ENCODE measurements at places on chromosomes 6 and 20.
A peak's percentile ranks its signal among the peaks of the same experiment; 100 is the strongest.

GRCh38 chr20:5691918-5692618, 58.1 kb upstream of the SHLD1 start:
- no peak for DNase-seq

GRCh38 chr6:116764961-116765841, at the start of gene FAM162B:
Gene FAM162B, minus strand, starts transcription at chr6:116765719. Its CDS starts 143 bp downstream, at chr6:116765576.
- DNase-seq, result no peak

- no peak for DNase-seq
These were observed 8.4 kb downstream of the CCDC167 start for GRCh38 chr6:37491171-37491829.

DNA sequence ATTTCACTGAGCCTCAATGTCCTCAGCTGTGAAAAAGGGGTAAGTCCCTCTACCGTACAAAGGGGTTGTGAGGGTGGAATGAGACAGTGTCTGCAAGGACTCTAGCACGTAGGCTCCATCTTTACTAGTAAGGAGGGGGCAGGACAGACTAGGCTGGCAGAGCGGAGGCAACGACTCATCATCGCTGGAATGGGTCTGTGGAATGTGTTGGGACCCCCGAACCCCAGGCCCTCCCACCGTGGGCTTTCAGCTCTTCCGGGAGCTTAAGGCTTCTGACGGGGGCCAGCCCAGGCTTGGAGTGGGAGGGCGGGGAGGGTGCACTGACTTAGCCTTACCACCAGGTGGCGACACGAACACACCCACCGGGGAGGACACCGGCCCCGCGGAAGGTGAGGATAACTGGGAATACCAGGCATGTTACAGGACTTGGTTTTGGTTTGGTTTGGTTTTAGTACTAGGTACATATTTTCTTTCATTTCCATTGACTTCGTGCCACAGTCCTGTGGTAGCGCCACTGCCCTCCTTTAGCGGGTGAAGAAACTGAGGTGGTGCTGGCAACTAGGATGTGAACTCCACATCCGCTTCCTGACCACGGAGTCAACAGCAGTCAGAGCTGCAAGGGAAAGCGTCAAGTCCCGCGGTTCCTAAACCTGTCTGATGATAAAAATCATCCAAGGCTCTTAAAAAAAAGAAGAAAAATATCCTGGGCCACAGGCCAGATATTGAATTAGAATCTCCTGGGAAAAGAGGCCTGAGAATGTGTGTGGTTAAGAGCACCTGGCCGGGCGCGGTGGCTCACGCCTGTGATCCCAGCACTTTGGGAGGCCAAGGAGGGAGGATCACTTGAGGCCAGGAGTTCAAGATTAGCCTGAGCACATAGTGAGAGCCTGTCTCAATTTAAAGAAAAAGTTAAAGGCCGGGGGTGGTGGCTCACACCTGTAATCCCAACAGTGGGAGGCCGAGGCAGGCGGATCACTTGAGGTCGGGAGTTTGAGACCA, 10.3 kb upstream of the TULP1 start:
- DNase-seq, result peak; percentile 63

DNA sequence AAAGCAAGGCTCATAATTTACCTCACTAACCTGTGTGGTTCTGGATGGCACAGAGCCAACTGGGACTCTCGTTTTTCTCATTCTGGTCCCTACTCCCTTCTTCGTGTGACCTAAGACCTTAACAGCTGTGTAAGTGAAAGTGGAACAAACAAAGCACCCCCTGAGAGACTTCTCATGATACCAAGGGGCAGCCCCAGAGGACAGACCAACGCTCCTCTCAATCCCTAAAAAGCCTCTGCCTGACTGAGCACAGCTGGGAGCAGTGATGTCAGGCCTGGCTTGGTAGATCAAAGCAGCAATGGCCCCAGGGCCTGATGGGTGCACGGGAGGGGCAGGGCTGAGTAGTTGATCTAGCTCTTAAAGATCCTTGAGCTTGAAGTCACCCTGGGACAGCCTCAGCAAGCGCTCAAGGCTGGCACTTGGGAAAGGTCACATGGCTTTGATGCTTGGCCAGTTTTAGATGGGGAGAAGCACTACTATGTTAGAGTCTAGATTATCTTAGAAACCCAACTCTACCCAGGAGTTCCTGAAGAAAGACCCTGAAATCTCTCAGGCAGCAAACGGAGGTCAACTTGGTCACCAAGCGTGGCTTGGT, 16.2 kb upstream of the TGM2 start:
- no peak for DNase-seq

DNA sequence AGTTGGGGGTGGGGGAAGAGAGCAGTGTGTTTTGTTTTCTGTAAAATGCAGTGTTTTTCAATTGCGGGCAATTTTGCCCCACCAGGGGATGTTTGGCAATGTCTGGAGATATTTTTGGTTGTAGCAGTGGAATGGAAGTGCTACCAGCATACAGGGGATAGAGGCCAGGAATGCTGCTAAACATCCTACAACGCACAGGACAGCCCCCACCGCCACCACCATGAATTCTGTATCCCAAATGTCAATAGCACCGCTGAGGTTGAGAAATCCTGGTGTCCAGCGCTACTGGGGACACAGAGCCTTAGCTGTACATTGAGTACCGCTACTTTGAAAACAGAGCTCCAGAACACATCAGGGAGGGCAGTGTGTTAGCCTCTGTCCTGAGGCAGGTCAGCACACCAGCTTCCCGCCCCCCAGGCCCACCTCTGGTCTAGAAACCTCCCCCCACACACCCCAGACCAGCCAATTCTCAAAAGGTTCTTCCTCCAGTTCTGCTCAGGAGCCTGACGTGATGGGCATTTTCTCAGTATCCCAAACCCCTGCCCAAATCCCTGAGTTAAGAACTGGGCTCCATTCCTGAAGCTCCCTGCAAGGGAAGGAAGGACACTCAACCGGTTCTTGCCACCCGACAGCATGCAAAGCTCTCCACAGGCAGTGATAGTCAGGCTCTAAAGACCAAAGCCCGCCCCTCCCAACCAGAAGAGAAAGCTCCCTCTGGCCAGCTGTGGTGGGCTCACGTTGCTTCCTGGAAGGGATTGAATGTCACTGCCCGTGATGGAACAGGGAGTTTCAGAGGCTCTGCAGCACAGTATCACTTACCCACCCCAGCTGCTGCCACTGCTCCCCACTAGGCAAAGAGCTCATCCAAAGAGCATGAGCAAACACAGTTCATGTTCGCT, 321.5 kb upstream of the JARID2 start:
- DNase-seq, result no peak

DNA sequence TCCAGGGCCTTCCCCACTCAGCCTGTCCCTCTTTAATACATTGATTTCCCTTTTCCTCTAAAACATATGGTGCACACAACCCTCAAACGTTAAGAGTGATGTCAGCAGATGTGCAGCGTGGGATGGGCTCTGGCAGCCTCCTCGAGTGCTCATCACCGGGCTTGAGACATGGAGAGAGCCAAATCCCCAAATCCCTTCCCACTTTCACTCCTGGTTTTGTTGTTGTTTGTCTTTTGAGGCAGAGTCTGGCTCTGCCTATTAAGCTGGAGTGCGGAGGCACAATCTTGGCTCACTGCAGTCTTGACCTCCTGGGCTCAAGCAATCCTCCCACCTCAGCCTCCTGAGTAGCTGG, 5.8 kb upstream of the PLTP start:
- DNase-seq, result no peak

GRCh38 chr20:44572551-44573500, 9.6 kb upstream of the PKIG start:
- no peak for DNase-seq

- no peak for DNase-seq
These were observed 251.9 kb downstream of the EPM2A start for GRCh38 chr6:145483191-145483996.

- no peak for DNase-seq
These were observed 27.1 kb downstream of the COL20A1 start for GRCh38 chr20:63320041-63320511.

- DNase-seq, result peak; percentile 61
These were observed 103.2 kb upstream of the DUSP22 start for GRCh38 chr6:188821-189655.

- no peak for DNase-seq
These were observed 54.3 kb downstream of the SLC23A2 start for GRCh38 chr20:4946986-4947385.

GRCh38 chr6:3723966-3724365, 27.5 kb downstream of the PXDC1 start:
- DNase-seq, result no peak

GRCh38 chr20:17538517-17539170, 7.5 kb upstream of the BFSP1 start:
- no peak for DNase-seq

GRCh38 chr6:11585426-11586016, 48.0 kb downstream of the TMEM170B start:
- DNase-seq, result no peak

DNA sequence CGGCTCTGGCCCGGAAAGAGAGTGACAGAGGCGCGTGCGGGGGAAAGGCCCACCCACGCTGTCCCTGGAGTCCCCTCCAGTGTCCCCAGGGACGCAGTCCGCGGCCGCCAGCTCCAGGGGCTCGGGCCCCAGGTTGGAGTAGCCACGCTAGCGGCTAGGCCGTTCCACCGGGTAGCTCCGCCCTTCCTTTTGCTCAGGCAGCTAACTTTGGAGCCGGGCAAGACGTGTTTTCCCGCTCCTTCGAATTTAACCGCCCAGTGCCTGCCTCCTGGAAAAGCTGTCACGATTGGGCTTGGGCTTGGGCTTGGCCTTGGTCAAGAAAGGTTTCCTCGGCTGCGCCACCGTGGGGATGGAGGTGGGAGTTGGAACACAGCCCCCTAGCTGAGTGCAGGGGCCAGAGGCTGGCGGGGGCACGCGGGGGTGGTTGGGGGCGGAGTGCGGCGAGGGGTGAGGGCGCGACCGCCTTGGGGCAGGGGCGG, 4.7 kb downstream of the LINC00237 start:
- DNase-seq, result no peak

DNA sequence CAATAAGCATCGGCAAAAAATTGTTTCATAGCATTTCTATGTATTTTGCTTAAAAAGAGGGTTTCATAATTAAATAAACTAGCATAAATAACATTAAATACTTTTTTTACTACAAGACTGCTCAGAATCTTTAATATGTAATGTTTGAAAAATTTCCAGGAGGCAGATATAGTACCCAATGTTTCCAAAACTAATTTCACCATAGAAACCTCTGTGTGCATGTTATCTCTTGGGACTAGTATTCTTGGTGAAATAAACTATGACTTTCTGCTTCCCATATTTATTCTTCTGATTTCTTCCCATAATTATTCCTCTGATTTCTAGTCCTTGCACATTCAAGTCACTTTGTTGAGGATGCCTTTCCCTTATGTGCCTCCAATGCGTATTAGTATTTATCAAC, 94.5 kb downstream of the PTPRK start:
- no peak for DNase-seq

GRCh38 chr6:63440594-63440993, 120.8 kb upstream of the LGSN start:
- DNase-seq, result no peak

DNA sequence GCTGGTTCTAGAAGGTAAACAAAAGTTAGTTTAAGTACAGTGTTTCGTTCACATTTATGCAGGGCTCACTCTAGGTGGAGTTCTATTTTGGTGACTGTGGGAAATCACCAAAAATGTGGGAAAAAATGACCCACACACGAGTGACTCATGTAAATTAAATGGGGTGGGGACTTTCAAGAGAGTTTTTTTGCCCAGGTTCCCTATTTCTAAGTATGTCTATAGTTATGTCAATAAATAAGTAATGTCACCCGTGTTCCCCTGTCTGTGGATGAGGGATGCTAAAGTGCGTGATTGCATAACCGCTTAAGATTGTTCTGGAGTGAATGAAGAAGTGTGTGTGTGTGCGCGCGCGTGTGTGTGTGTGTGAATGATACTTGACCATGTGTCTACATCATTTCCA, 69.1 kb downstream of the MYB start:
- no peak for DNase-seq

GRCh38 chr20:53629436-53629835, 35.8 kb upstream of the ZNF217 start:
- no peak for DNase-seq

DNA sequence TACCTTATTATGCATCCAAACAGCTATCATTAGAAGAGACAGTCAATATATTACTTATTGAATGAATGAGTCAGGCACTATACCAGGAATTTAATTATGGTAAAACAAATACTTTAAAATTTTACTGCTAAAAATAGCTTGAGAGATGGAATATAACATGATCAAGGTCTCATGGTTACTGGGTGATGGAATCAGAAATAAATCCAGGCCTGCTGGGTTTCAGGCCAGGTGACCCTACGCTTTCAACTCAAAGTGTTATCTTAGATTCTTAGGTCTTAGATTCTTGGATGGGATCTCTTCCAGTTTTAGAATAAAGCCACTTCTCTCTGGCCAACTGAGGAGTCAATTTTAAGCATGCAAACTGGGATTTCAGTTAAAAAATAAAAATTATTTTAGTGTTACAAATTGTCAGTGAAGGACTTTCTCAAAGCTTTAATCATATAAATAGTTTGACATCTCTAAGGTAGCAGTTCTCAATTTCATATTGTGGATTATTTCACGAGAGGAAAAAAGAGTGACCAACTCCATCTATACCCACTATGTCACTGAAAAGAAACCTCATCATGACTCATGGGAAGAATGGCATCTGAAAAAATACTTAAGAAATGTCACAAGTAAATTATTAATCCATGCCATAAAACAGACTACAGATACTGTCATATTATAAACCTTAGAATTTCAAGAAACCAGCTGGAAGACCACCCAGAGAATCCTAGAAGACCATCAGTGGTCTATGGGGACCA, 283.4 kb upstream of the RUNX2 start:
- DNase-seq, result no peak

DNA sequence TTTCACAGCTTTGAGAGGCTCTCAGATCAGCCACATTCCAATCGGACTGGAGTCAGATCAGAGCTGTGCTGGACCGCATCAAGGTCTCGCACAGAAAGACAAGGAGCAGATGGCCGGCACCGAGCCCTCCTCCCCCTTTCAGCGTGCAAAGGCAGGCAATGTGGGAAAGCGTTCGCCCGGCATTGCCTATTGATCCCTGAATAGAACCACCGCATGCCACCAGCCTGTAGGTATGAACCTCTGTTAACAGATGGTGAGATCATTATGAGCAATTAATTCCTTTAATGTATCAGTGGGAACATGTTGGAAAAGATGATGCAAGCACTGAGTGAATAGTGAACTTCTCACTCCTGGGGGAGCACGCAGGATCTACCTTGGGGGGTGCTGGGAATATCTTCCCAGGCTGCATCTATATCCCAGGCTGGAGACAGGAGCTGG, 117.5 kb upstream of the ID4 start:
- no peak for DNase-seq

- no peak for DNase-seq
These were observed 54.0 kb downstream of the PSMG4 start for GRCh38 chr6:3312604-3313231.

- no peak for DNase-seq
These were observed 13.2 kb downstream of the PI16 start for GRCh38 chr6:36967757-36968156.

DNA sequence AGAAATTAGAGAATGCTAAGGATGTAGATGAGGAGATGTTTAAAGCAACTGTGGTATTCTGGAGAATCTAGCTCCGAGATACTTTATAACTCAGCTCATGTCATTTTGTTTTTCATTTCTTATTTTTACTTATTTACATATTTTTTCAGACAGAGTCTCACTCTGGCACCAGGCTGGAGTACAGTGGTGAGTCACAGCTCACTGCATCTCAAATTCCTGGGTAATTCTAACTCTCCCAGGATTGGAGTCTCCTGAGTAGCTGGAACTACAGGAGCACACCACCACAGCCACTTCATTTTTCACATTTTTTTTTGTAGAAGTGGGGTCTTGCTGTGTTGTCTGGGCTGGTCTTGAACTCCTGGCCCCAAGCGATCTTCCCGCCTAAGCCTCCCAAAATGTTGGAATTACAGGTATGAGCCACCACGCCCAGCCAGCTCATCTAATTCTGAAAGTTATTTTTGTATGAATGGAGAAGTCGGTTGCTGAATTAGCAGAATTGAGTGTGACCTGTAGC, 94.3 kb upstream of the FAM8A1 start:
- DNase-seq, result no peak

All from stimulated activated CD8-positive, alpha-beta memory T cell treated with anti-CD3 and anti-CD28 coated beads, Interleukin-4, amount 100 ng/mL, for 4 hours (primary cell).